Activated CD4-positive, alpha-beta T cell treated with anti-CD3 and anti-CD28 coated beads for 4 hours (primary cell): ENCODE measurements at places on chromosomes 13 and 19.

DNA sequence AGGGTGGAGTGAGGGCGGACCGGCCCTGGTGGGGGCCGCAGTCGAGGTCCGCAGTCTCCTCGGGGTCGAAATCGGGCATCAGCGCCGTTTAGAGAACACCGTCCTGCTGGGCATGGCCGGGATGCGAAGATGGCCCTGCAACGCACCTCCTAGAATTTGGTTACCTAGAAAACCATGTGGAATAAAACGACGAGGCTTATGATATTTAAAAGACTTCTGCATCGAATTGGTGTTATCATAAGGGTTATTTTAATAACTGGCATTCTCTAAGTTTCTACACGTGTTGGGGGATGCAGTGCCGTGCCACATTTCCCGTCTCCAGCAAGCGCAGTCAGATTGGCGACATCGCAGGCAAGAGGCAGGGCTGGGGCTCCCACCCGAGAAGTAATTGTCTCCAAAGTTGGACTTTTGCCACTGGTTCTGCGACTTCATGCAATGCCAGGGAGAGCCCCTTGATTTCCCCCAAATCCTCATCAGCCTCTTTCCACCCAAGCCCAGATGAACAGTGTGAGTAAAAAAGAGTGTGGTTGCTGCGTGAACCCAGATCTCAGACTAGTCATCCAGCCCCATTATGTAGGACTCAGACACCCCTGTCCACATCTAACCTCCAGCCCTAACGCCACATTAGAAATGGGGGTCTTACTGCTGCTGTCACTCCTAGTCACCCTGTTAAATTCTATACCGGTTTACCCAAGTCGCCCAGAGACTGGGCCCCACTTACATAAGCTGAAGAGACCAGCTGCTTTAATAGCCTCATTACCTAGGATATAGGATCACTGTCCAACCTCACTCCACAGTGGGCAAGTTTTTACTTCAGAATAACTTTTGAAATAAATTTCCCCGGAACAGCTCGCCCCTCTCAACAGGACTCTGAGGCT lies 571 bp upstream of the DHRS12 start:
- DNase-seq: peak; percentile 55

- no peak for DNase-seq
Measured at GRCh38 chr13:99363949-99364348, 56.8 kb upstream of the GPR183 start.

DNA sequence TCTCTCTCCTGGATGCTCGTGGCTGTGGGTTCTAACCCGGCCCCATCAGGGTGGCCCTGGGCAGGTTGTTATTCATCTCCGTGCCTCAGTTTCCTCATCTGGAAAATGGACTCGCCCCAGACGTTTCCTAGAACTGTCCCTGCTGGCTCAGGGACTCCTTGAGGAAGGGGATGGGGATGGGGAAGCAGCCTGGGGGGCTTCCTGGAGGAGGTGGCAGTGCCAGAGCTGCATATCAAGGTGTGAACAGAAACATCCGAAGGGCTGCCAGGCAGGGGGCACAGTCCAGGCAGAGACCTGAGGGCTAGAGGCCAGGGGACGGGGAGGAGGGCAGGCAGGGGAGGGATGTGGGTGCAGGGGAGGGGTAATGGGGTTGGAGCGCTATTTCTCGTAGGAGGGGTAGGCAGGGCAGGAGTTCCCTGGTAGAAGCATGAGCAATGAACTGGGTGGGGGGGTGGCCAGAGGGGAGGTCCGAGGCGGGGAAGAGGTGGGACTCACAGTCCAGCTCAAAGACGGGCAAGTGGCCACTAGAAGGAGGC lies 3.6 kb upstream of the ELANE start:
- DNase-seq: no peak

DNA sequence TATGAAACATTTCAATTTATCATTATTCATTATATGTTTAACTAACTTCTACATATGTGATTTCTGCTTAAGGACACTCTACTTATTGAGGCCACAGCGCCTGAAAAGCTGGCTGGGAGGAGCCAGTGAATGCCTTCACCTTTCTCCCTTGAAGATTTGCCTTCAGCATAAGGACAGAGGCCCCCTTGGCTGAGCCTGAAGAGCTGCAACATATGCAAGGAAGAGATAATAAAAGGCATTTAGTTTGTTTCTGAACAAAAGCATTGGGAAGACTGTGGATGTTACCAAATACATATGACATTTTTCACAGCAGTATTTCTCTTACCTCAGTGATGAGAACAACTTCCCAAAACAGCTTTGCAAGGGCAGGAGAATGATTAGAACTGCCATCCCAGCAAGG lies 92.1 kb downstream of the ABCC4 start:
- no peak for DNase-seq

GRCh38 chr13:35347679-35348205 lies 128.7 kb downstream of the MAB21L1 start:
- DNase-seq: no peak

GRCh38 chr19:17136021-17136420 lies 60.4 kb downstream of the MYO9B start:
- no peak for DNase-seq

GRCh38 chr19:51743405-51743804 lies 8.3 kb downstream of the FPR1 start:
- no peak for DNase-seq
